ENCODE measurements at places on chromosomes 7 and 10.

DNA sequence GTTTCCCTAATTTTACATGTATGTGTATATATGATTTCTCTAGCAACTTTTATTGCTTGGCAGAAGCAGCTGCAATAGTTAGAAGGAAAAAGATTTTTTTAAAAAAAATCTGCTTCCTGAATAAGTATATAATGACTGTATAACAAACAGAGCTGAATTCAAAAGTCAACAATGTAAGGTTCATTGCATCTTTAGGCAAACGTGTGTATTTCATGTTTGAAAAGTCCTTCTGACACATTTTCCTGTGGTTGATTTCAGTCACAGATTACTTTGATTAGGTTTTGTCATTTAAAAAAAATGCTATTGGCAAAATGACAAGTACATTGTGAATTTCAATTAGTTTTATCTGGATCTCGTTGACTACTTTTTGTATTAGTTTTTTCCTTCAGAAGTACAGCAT lies 231.0 kb downstream of the CSTF2T start:
- no peak for DNase-seq

DNA sequence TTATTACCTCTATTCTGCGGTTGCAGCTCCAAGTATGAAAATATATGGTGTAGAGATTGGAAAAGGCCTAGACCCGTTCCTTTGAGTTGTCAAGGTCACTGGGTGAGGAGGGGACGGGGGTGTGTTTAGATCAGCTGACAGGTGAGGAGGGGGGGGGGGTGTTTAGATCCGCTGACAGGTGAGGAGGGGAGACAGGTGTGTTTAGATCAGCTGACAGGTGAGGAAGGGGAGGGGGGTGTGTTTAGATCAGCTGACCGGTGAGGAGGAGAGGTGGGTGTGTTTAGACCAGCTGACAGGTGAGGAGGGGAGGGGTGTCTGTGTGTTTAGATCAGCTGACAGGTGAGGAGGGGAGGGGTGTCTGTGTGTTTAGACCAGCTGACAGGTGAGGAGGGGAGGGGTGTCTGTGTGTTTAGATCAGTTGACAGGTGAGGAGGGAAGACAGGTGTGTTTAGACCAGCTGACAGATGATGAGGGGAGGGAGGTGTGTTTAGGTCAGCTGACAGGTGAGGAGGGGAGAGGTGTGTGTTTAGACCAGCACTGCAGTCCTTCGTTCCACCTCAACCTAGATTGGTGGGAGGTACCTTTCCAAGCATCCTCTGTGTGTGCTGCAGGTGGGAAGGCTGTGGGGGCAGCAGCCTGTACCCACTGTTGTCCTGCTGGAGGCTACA lies 655.0 kb upstream of the ADARB2 start:
- no peak for DNase-seq

DNA sequence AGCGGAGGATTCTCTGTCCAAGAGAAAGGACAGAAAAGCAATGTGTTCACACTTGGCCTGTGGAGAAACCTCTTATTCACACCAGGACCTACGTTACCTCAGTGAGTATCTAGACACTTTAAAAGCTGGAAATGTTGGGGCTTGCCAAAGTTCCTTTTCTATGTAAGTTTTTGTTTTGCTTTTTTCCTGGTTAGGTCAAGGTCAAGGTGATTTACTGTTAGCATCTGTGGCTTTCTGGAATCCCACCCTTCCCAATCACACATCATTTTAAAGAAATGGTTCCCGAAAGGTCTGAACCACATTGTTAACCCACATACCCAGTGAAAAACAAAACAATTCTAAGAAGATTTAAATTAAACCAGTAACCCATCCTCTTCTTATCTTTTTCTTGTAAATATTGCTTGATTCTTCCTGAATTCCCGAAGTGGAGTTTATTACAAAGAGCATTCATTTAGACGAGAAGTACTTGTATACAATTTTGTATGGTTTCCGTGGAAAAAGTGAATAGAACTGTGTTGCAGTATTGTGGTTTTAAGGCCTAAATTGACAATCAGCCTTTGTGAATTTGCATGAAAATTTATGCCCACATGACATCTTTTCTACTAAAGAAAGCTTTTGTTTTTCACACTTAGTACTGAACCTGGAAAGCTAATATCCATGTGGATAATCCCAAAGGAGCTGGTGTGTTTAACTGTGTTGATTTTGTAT lies 827.0 kb upstream of the IGFBP3 start:
- DNase-seq, result no peak

- DNase-seq, result no peak
These were observed 438.0 kb downstream of the CNTNAP2 start for GRCh38 chr7:146554556-146554955.

- peak; percentile 45 for DNase-seq
These were observed 24.1 kb downstream of the GRIFIN start for GRCh38 chr7:2452074-2452507.

DNA sequence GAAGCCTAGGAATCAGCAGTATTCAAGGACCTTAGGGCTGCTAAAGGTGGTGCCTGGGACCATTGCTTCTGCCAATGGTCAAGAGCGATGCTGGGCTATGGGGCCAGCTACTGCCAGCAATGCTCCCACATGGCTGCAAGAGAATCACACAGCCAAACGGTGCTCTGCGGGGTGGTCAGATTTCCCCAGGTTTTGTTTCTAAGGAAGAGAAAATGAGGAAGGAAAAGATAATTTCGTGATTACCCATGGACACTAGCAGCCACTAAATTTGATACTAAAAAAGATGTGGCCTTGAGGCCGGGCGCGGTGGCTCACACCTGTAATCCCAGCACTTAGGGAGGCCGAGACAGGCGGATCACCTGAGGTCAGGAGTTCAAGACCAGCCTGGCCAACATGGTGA lies 83.0 kb downstream of the LYZL2 start:
- no peak for DNase-seq

GRCh38 chr7:149879766-149880637 lies 6.2 kb downstream of the ATP6V0E2 start:
- DNase-seq, result no peak

DNA sequence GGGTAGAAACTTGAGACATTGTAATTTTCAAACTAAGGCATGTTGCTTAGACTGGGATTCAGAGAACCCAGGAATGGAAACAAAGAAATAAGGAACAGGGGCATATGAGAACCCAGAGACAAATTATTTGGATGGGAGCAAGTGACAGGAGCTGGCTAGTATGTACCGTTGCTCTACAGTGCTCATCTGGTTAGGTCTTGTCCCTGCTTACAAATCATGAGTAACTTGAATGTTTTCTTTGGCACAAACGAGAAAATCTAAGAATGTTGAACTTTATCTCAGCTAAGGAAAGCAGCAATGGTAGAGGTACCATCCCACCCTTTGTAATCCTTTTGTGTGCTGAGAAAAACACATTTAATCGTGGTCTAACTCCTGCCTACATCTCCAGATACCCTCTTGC lies 116.0 kb upstream of the IMMP2L start:
- no peak for DNase-seq

DNA sequence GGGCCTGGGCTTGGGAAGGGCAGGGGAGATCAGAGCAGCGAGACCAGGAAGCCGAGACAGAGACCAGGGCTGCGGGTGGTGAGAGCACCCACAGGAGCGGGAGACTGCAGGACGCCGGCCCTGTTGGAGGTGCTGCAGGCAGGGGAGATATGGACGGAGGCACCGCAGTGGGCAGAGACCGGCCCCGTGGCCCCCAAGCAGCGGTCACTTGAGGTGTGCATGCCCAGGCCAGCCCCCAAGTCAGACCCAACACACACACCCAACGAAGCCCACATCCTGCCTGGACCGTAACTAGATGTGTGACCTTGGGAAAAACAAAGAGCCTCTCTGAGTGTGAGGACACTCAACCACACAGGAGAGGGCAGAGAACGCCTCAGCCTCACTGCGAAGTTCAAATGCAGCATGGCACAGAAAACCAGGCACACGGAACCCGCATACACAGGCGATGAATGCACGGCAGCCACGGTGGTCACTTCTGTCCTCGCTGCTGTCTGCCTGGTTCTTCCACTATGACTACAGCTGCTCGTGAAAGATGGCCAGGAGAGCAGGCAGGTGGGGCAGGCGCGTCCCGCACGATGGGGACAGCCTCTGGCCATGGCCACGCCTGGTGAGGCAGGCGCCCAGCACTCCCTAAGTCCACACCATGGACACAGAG lies 214.7 kb downstream of the MAD1L1 start:
- DNase-seq, result no peak

- DNase-seq, result peak; percentile 78
These were observed 23.0 kb upstream of the GRID1 start for GRCh38 chr10:86389441-86390193.

DNA sequence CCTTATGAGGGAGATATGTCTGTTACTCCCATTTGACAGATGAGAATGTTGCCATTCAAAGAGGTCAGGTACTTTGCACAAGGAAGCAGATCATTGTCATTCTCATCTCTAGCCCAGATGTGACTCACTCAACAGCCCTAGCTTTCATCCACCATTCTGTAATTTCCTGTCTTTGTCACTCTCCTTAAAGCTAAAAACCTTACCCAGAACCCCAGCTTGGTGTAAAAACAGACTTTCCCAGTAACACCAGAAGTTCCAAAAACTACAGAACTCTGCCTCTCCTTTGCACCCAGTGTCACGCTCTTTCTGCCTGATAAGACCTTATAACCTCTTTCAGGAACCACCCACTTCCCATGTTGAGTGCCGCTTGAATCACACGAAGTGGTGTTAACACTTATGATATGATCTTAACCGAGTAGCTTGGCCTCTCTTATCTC lies 89.1 kb upstream of the SP4 start:
- DNase-seq, result no peak

DNA sequence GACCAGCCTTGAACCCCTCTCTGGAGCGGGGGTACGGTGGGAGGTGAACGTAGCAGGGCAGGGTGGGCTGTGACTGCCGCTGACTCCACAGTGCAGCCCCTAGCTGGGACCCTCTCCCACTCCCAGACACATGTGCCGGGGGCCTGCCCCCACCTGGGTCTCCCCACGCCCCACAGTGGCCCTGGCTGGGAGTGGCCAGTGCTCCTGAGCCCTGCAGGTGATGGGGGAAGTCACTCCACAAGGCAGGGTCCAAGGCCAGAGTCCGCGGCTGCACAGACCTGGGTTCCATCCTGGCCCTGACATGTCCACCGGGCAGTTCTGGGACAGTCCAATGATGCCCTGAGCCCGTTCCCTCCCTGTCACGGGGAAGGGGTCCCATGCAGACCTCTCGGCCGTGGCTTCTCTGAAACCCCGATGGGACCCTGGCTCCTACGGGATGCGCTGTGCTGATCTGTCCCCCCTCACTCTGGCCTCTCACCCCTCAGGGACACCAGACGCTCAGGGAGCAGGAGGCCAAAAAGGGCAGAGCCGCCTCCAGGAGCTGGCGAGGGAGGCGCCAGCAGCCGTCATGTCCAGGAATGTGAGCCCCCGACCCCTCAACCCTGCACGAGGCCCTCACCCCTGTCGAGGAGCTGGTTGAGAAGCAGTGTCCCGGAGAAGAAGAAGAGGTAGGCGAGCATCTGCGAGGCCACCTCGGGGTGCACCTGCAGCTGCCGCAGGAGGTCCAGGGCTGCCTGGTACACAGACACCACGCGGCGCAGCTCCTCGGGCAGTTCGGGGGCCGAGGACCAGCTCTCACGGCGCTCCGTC lies 40.4 kb downstream of the AP5Z1 start:
- no peak for DNase-seq

DNA sequence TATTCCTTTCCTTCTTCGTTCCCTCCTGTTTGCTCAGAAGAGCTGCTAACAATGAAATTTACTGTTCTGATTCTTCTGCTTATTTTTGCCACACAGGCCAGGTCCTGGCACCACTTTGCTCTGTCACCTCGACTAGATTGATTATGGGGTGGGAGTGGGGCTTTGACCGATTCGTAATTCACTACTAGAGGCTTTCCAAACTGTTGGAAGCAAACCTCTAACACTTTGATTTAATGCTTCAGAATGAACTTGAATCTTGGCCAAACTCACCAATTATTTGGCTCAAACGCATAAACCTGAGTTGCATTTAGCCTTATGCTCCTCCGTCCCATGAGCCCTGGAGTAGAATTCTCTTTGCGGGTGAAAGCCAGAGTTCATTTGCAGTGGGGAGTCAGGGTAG lies 476.2 kb upstream of the FZD8 start:
- DNase-seq, result no peak

DNA sequence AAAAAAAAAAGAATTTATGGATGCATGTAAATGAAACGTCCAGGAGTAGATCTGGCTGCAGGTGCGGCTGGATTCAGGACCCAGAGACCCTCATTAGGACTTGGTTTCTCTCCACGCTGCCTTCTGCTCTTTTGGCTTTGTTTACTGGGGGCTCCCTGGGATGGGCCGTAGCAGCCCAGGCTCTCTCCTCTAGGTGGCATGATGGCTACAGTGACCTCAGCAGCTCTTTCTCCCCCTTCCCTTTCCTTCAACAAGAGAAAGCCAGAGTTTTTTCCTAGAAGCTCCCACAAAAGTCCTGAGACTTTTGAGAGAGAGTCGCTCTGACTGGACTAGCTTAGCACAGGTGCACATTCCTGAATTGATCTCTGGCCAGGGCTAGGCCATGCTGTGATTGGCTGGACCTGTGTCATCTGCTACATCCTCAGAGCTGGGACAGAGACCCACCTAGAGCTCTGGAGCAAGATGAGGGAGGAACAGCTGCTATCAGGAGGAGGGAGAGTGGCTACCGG lies 67.8 kb upstream of the PDCD4 start:
- DNase-seq, result peak; percentile 74

- no peak for DNase-seq
These were observed 786.0 kb downstream of the NRG3 start for GRCh38 chr10:82660986-82661385.

DNA sequence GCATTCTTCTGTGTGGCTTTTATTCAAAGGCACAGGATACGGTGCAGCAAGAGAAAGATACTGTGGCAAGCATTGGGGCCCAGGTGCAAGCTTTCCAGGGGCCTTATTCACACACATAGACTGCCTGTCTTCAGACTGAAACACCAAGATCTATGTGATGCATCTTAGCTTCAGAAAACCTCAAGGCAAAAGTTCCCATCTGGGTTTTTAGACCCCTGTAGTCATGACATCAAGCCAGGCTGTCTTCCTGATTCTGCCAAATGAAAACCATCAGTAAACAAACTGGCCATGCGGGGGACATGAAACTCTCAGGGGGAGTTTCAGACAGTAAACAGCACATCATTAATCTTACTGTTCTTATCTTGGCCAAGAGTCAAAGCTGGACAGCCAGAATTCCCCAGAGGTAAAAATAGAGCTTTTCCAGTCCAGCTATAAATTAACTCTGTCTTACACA lies 9.8 kb downstream of the AGBL3 start:
- no peak for DNase-seq

- peak; percentile 94 for DNase-seq
These were observed 151.1 kb downstream of the CXCL12 start for GRCh38 chr10:44233561-44234482.

- no peak for DNase-seq
These were observed 20.3 kb upstream of the GJC3 start for GRCh38 chr7:99949645-99950228.
